ENCODE measurements at places on chromosomes 5 and 9. TPM values are rescaled to one million over a fixed set of nuclear protein-coding genes. Genes with fewer than 3 reads are reported as not detected.

The EIF4E1B gene
- 0.04 TPM for total RNA-seq

- H3K4me1 ChIP-seq: no peaks in the 10 kb centered on the region
- DNase-seq: no peak
- H3K4me3 ChIP-seq: no peak overlapping the region
- H3K36me3 ChIP-seq: no peaks in the 10 kb centered on the region
- H3K27me3 ChIP-seq: no peaks in the 10 kb centered on the region
Measured at GRCh38 chr9:84921175-84921574, 251.6 kb downstream of the NTRK2 start.

DNA sequence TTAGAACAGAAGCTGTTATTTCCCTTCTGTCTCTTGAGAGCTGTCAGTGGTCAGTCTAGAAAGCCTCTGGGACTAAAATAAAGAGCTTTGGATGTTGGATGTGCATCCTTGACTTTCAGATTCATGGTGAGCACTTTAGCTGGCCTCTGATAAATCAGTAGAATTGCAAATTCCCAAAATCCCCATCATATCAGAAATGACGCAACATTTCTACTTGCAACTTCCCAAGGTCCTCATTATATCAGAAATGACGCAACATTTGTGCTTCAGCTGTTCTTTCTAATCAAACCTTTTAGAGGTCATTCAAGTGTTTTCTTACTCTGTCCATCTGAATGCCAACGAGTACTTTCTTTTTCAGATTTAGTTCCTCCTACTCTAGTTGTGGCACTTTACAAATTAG lies 167.3 kb upstream of the MOCS2 start:
- no peak overlapping the region for H3K4me3 ChIP-seq
- no peaks in the 10 kb centered on the region for H3K27me3 ChIP-seq
- no peak for DNase-seq
- H3K27ac ChIP-seq: no peak overlapping the region

GRCh38 chr9:109519366-109519765 lies 21.3 kb upstream of the PTPN3 start:
- H3K27me3 ChIP-seq: no peaks in the 10 kb centered on the region
- H3K27ac ChIP-seq: no peak overlapping the region
- H3K4me1 ChIP-seq: peaks cover 6% of the 10 kb centered on the region
- no peak overlapping the region for H3K4me3 ChIP-seq
- H3K36me3 ChIP-seq: no peaks in the 10 kb centered on the region
- DNase-seq: no peak

The WHRN gene
- 10.2 TPM for total RNA-seq

DNA sequence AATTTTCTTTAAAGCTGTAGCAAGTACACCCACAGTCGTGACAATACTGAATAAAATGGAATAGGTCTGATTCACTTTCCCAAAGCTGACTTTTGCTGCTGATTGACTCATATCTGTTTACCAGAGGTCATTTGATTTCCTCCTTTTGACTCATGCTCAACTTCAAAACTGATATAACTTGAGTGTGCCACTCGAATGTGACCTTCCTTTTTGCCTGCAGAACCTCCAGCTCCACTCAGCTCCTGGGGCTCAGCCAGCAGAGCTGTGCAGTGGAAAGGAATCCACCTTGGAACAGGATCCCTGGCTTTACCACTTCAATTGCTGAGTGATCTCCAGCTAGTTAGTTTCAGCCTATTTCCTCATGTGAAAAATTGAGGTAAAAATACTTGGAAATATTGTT lies 84.1 kb downstream of the FEM1C start:
- H3K4me1 ChIP-seq: peaks cover 21% of the 10 kb centered on the region
- H3K4me3 ChIP-seq: no peak overlapping the region
- H3K27ac ChIP-seq: no peak overlapping the region
- H3K36me3 ChIP-seq: no peaks in the 10 kb centered on the region
- H3K27me3 ChIP-seq: no peaks in the 10 kb centered on the region

- peak overlapping the region; percentile 61 for H3K27ac ChIP-seq
- H3K4me1 ChIP-seq: peaks cover 33% of the 10 kb centered on the region
- no peaks in the 10 kb centered on the region for H3K27me3 ChIP-seq
- no peaks in the 10 kb centered on the region for H3K36me3 ChIP-seq
- DNase-seq: peak; percentile 79
- no peak overlapping the region for H3K4me3 ChIP-seq
Measured at GRCh38 chr5:149485655-149486615, 65.3 kb downstream of the CSNK1A1 start.

- no peaks in the 10 kb centered on the region for H3K27me3 ChIP-seq
- H3K36me3 ChIP-seq: no peaks in the 10 kb centered on the region
- H3K4me3 ChIP-seq: no peak overlapping the region
- DNase-seq: peak; percentile 56
- no peaks in the 10 kb centered on the region for H3K4me1 ChIP-seq
Measured at GRCh38 chr5:116442095-116442534, 132.5 kb downstream of the SEMA6A start.

DNA sequence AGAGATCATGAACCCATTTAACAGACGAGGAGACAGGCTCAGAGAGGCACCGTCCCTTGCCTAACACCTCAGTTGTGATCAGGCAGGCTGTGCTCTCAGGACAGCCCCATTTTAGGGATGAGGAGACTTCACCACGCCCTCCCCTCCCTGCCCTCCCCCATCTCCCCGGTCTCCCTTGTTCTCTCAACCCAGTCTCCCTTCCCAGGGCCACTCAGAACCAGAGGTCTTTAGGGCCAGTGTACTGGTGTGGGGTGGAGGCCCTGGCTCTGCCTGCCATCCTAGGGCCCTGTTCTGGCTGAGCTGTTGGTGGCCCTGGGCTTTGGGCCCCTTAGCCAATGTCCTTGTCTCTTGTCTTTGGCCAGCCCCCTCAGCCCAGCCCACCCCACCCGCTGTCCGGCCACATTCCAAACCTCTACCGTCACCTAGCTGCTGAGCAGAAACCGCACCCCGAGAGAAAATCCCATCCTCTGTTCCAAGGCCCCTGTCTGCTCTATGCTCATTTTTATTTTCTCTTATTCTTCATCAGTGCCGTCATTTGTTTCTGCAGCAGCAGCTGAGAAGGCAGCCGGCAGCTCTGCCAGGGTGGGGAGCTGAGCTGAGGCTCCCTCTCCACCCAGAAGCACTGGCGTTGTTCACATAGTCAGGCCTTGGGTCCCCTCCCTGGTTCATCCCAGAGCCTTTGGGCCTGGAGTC lies 33.9 kb downstream of the OLFML2A start:
- no peaks in the 10 kb centered on the region for H3K4me1 ChIP-seq
- DNase-seq: no peak
- H3K36me3 ChIP-seq: no peaks in the 10 kb centered on the region
- H3K27me3 ChIP-seq: no peaks in the 10 kb centered on the region
- H3K27ac ChIP-seq: peak overlapping the region; percentile 54
- no peak overlapping the region for H3K4me3 ChIP-seq

DNA sequence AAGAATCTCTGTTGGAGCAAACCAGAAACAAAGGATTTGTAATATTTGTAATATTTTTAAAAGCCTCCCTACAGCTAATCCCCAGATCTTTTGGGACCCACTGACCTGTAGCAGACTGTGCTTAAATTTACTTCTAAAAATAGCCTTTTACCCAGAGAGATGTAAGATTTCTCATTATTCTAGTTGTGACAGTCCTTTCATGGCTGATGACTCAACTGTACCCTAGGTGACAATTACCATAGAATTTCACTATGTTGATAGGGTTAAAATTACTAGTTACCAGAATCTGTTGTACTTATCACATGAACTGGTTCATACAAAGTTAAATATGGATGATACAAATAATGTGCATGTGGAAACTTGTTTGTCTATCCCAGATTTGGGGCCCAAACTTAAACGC lies 543.9 kb upstream of the SEMA6A start:
- H3K36me3 ChIP-seq: no peaks in the 10 kb centered on the region
- H3K27ac ChIP-seq: no peak overlapping the region
- no peak overlapping the region for H3K4me3 ChIP-seq
- H3K4me1 ChIP-seq: no peaks in the 10 kb centered on the region
- no peak for DNase-seq

The YIPF5 gene
- total RNA-seq: 41.6 TPM

DNA sequence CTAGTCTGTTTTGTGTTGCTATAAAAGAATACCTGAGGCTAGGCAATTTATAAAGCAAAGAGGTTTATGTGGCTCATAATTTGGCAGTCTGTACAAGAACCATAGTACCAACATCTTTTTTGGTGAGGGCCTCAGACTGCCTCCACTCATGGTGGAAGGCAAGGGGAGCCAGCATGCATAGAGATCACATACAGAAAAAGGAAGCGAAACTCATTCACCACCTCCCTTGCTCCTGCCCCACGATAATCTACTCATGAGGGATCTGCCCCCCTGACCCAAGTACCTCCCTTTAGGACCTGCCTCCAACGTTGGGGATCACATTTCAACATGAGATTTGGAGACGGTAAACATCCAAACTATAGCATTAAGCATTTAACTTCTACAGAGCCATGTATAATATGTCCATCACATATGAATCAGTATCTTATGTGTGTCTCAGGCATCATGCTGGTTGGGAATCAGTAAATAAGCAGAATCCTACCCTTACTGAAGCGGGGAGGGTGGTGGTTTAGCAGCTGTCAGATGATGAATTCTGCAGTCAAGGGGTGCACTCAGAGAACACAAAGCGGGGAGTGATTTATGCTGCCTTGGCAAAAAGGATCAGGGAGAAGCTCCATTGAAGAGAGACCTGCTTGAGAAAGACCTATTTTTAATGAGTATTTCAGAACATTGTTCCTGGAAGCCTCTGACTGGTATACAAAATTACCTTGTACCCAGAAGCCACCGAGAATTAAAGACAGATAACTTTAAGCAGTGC lies 34.8 kb downstream of the HMGXB3 start:
- no peak overlapping the region for H3K4me3 ChIP-seq
- H3K27me3 ChIP-seq: no peaks in the 10 kb centered on the region
- peaks cover 25% of the 10 kb centered on the region for H3K36me3 ChIP-seq
- no peak overlapping the region for H3K27ac ChIP-seq
